GM04504 (cell line): ENCODE measurements at places on chromosomes 1 and 21.
A peak's percentile ranks its signal among the peaks of the same experiment; 100 is the strongest.

- peak; percentile 97 for DNase-seq
Observed at GRCh38 chr1:93701629-93702028, 20.0 kb upstream of the BCAR3 start.

DNA sequence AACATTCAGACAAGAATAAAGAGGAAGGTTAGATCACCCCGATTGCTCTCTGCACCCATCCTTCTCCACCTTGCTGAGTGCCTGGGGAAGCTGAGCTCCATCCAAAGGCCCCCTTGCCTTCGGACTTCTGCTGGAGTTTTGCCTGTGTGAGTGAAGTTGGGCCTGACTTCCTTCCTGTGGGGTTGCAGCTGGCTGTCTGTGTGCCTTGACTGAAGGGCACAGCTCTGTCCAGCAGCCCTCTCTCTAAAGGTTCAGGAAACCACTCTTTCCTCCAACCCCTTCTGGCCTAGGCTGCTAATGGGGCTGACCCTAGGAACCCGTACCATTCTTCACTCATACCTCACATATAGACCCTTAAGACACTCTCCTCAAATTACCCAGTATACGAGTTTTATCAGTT lies 173.4 kb upstream of the HMCN1 start:
- no peak for DNase-seq

DNA sequence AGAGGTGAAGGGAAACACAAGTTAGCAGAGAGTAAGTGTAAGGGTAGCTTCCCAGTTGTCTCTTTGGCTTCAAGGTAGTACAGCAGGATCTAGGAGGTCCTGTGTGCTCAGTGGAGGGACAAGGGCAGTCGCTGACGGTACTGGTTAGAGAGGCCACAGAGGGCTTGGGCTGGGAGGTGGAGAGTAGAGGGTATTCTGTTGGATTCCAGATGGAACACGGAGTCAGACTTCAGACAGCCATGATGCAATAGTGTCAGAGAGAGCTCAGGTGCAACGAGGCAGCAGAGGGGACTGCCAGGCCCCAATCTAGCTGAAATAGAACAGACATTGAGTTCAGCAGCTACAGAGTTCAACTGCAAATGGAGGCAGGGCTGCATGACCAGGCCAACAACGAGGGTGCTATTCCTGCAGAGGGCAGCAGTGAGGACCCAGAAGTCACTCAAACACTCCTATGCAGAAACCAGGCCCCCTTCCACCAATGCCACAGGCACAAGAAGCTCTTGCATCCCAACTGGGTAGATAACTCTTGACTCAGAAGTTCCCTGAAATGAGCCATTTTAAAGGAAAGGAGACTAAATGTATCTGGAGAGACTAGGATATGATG lies 325.0 kb upstream of the ESRRG start:
- no peak for DNase-seq

GRCh38 chr1:44890007-44890406 lies 47.0 kb upstream of the PTCH2 start:
- DNase-seq, result no peak

DNA sequence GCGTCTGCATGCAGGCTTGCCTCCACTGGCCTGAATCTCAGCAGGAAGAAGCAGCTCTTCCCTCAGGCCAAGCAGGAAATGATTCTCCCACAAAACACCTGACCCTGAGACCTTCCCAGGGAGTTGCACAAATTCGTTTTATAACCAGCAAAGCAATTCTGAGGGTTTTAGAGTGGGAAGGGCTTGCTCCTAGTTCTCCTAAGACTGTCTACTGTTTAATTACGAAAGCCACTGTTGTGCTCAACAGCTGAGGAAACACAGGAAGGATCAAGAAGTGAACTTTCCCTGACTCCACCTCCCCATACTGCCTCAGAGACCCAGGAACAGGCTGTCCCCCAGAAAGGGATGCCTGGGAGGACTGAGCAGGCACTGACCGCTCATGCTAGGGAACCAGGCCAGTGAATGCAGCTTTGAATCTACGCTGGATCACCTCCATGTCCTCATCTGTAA lies 37.0 kb upstream of the PUM1 start:
- peak; percentile 55 for DNase-seq

GRCh38 chr1:159076438-159077119 lies at the start of gene AIM2:
AIM2 (minus strand) TSS chr1:159076766; CDS start chr1:159073499, 3,267 bp downstream.
- DNase-seq, result no peak

DNA sequence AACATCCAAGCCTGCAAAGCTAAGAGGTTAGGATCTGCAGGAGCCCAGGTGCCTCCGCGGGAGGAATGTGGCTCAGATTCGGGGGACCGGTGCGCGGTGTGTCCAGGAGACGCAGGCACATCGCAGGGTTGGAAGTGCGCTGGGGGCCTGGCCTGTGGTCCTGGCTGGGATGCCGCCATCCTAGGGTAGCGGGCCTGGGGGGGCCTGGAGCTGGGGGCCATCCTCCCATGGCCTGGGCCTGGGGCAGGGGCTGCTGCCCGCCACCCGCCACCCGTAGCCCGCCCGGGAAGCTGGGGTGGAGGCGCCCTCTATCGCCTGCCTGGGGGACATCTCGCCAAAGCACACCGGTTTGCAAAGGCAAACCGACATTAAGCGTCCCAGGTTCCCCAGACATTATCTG lies 170.6 kb upstream of the ARHGEF16 start:
- DNase-seq, result no peak

GRCh38 chr1:15684042-15684461 lies at the start of gene PLEKHM2:
PLEKHM2 (plus strand) TSS chr1:15684320; CDS start chr1:15684559, 239 bp downstream.
- DNase-seq, result no peak

DNA sequence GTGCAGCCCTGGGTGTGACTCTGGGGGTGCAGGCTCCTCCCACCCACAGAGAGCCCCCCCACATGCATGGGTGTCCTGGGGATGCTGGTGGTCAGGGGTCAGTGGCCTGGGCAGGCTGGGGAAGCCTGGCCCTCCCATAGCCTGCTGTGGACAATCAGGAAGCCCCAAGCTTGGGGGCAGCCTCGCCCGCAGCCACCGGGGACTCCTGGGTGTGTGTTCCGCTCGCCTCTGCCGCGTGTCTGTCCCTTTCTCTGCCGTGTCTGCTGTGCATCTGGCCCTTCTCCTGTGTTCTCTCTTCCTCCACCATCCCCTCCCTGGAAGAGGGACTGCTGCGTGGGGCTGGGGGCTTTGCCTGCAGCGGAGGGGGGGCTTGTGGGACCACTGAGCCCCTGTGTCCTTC lies 22.9 kb downstream of the AGRN start:
- no peak for DNase-seq

GRCh38 chr1:200731654-200732332 lies 6.9 kb upstream of the CAMSAP2 start:
- DNase-seq, result no peak

GRCh38 chr1:67898033-67898726 lies 64.9 kb upstream of the GNG12 start:
- no peak for DNase-seq

DNA sequence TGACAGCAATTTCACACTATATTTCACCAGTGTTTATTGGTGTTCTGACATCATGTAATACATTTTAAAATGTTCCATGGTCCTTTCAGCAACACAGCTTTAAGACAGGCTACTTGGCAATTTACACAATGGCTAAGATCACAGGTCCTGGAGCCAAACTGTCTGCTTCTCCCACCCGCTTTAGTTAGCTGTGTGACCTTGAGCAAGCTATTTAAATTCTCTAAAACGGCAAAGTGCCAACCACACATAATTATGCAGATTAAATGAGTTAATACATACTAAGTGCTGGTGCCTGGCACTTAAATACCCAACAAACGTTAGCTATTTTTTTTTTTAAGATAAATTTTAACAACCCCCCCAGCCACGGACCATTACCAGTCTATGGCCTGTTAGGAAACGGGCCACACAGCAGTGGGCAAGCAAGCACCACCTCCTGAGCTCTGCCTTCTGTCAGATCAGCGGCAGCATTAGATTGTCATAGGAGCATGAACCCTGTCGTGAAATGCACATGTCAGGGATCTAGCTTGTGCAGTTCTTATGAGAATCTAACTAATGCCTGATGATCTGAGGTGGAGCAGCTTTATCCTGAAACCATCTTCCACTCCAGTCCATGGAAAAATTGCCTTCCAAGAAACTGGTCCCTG lies 26.9 kb downstream of the SOD1 start:
- DNase-seq, result no peak

GRCh38 chr1:166470014-166470413 lies 303.2 kb upstream of the FAM78B start:
- DNase-seq, result no peak

- DNase-seq, result no peak
Observed at GRCh38 chr1:78624035-78624434, 3.8 kb downstream of the IFI44L start.

- no peak for DNase-seq
Observed at GRCh38 chr1:247401310-247402119, 14.5 kb upstream of the NLRP3 start.

GRCh38 chr1:214843281-214843680 lies 239.3 kb upstream of the KCNK2 start:
- DNase-seq, result no peak

- DNase-seq, result no peak
Observed at GRCh38 chr1:230851291-230851691, 17.0 kb downstream of the C1orf198 start.

GRCh38 chr1:200354243-200354642 lies 55.6 kb downstream of the ZNF281 start:
- DNase-seq, result no peak
